ENCODE measurements at places on chromosomes 2 and 18. TPM values are rescaled to one million over a fixed set of nuclear protein-coding genes. Genes with fewer than 3 reads are reported as not detected.

DNA sequence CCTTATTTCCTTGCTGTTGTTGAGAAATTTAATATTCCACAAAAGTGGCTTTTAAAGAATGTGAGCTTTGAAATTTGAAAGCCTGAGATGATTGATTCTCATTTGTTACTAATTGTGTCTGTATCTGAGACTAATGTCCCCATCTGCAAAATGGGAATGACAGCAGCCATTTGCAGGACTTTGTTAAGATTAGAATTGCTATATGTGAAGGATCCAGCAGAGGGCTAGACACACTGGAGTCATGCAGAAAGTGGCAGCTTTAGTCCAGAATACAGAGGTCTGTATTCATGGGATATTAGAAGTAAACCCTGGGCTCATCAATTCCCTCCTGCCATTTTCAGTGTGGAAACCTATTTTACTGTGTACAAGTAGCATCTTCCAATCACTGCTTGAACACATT is 296.5 kb upstream of the GYPC start:
- DNase-seq: no peak
- no peaks in the 10 kb centered on the region for H3K27me3 ChIP-seq
- no peaks in the 10 kb centered on the region for H3K4me1 ChIP-seq
- no peaks in the 10 kb centered on the region for H3K36me3 ChIP-seq

Gene LONRF2
- total RNA-seq: 20.4 TPM

Gene ACMSD
- not detected for total RNA-seq

- H3K36me3 ChIP-seq: no peaks in the 10 kb centered on the region
- peaks cover 35% of the 10 kb centered on the region for H3K4me1 ChIP-seq
- no peaks in the 10 kb centered on the region for H3K27me3 ChIP-seq
- no peak overlapping the region for H3K27ac ChIP-seq
- no peak overlapping the region for H3K4me3 ChIP-seq
- no peak for DNase-seq
These were observed 8.8 kb upstream of the SNED1 start for GRCh38 chr2:240989451-240990265.

GRCh38 chr18:44548291-44549221 is 132.1 kb upstream of the SETBP1 start:
- H3K4me3 ChIP-seq: no peak overlapping the region
- H3K4me1 ChIP-seq: no peaks in the 10 kb centered on the region
- no peaks in the 10 kb centered on the region for H3K27me3 ChIP-seq
- no peak overlapping the region for H3K27ac ChIP-seq
- DNase-seq: no peak

Gene FOXI3
- not detected for total RNA-seq

Gene CTDSP1
- total RNA-seq: 145 TPM

Gene POMC
- total RNA-seq: 2.6 TPM

- no peak overlapping the region for H3K4me3 ChIP-seq
- DNase-seq: no peak
- H3K36me3 ChIP-seq: no peaks in the 10 kb centered on the region
- no peak overlapping the region for H3K27ac ChIP-seq
- no peaks in the 10 kb centered on the region for H3K4me1 ChIP-seq
These were observed 12.8 kb upstream of the ARL5A start for GRCh38 chr2:151841047-151841424.

Data from prostate gland (tissue), 2 donors.